Left lobe of liver (tissue), 2 donors: ENCODE measurements at places on chromosomes 11 and 22. TPM values are rescaled to one million over a fixed set of nuclear protein-coding genes. Genes with fewer than 3 reads are reported as not detected.

DNA sequence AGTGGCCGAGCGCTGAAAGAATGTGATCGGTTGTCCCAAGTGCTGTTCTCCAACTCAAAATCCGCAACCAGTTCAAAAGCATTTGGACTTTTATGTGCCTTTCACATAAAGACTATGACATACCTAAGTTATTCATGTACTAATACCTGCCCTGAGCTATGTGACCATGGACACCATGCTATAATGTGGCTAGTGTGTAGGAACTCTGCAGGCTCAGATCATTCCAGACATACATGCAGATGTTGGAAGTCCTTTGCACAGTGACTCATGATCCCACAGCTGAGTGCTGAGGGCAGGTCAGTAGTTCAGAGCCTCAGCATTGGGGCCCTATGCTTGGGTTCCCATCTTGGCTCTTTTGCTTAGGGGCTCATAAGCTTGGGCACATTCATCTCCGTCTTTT, 95.4 kb downstream of the IGLL1 start:
- no peak for DNase-seq

DNA sequence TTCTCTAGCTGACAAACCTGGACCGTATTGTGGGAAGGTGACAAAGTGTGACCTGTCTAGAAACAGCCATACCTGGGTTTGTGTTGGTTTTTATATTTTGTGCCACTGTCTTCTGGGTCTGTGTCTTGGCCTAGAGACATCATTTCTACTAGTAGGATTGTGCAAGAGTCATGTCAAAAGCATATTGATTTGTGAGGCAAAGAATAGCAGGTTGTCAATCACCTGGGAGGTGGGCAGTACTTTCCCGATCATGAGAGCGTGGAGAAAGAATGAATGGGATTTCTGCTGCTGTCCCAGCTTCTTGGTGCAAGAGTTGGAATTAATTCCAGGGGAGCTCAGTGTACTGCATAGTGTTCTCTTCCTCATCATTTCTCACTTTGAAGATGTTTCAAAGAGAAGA, 5.0 kb upstream of the FERMT3 start:
- DNase-seq = no peak

The KRTAP5-8 gene
- 0.25 TPM for total RNA-seq

DNA sequence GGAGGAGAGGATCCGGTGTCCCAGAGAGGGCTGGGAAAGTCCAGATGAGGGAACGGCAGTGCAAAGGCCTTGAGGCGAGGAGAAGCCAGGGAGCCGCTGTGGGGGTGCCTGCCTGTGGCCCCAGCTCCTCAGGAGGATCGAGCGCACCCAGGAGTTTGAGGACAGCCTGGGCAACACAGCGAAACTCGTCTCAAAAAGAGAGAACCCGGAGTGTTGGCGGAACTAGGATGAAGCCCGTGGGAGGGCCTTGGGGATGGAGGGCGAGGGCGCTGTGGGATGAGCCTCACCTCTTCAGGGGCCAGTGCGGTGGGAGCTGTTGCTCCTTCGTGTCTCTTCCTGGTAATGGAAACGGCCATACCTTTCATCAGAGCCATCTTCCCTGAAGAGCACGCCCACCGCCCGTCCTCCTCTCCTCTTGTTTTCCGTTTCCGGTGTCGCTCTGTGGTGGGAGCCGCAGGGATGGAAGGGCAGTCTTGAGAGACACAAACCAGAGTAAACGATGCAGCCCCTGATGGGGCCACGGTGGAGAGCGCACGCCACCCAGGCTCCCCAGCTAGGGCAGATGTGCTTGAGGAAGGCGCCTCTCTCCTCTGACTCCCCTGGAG, 15.7 kb downstream of the TRMU start:
- DNase-seq = no peak

DNA sequence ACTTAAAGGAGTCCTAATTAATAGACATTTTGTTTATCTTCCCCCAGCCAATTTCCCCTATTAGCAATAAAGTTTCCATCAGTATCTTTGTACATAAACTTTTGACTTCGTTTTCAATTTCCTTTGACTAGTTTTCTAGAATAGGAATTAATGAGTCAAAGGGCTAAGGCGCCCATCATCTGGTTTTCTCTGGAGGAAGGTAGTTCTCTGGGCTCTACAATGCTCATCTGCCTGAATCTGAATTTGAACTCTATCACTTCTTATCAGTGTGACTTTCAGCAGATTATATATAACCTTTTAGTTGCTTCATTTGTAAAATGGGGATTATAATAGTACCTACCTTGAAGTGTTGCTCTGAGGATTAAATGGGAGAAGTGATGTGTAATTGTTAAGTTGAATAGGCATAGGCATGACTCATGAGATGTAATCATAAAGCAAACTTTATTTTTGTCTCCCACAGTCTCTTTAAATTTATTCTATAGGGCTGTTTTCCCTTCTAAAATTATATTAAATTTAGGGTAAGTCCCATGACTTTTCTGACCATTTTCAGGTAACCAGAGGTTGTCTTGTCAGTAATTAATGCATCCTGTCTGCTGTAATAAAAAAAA, 5.8 kb upstream of the TUB start:
- no peak for DNase-seq

DNA sequence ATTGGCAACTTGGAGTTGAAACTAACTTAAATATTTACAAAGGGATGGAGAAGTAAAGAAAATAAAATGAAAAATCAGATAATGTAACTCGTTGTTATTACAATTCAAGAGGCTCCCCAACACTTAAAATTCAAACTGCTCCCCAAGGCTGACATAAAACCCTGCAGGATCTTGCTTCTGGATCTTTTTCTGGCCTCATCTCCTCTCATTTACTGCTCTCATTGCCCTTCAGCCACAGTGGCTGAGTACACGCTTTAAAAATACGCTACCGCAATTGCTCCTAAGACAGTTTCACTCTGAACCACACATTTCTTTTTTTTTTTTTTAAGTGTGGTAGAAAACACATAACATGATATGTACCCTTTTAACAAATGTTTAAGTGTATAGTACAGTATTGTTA, 718.1 kb upstream of the ANO3 start:
- no peak for DNase-seq

DNA sequence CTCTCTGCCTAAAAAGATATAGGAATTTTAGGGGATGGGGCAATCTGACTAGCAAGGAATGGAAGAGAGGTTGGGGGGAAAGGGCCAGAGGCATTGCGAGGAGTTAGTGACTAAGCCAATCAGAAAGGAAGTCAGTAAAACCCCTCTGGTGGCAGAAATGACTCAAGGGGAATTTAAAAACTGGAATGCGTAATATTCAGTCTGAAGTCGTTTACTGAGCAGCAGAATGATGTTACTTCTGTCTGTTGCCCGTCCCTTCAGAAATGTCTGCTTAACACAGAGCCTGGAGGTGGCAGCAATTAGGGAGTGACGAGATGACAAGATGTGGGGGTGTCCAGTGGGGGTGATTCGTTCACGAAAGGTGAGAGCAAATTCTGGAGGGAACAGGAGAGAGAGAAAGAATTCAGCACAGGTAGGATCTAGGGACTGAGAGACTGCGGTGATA, 107.7 kb upstream of the CLMP start:
- DNase-seq = no peak

The RCOR2 gene
- 0.23 TPM for total RNA-seq

The RBX1 gene
- 15.1 TPM for total RNA-seq

- no peak for DNase-seq
Observed at GRCh38 chr11:1522081-1522424, 35.5 kb upstream of the MOB2 start.

The FOLR1 gene
- total RNA-seq = not detected

- no peak for DNase-seq
Observed at GRCh38 chr22:44207981-44208317, 27.2 kb downstream of the PARVG start.

DNA sequence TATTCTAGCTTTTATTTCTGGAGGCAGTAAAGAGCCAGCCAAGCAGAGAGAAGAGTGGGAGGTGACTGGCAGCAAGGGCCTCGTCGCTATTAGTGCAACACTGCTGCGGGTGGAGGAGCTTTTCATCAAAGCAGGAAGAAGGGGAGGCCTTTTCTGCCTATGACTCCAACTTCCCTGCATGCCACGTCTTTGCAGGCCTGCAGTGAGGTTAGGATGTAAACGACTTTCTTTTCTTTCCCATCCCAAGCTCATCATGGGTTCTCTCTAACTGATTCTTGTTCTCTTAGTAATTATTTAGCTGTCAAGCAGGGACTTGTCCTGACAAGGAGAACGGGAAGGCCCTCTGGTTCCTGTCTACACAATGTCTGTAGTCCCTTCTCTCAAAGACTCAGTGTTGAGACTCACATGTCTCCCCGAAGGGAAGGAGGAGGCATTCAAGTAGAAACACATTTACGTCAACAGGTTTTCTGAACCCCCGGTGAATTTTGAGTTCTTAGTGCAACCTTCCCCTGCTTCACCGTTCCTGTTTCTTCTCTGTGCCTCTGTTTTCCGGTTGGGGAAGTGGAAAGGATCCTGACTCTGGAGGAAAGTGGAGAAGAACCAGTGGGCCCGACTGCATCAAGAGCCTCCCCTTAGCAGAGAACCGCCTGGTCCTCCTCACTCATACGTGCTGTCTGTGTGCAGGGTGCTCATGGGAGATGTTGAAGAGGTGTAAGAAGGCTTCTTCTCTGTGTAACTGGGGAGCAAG, 56.9 kb downstream of the PACS1 start:
- DNase-seq = no peak

The GRIK4 gene
- 0.05 TPM for total RNA-seq

The SART1 gene
- total RNA-seq = 14.6 TPM

The PEX16 gene
- 37.0 TPM for total RNA-seq

- no peak for DNase-seq
Observed at GRCh38 chr11:93784935-93785360, 866 bp downstream of the MED17 start.

- no peak for DNase-seq
Observed at GRCh38 chr22:30208631-30209603, 37.6 kb downstream of the LIF start.

DNA sequence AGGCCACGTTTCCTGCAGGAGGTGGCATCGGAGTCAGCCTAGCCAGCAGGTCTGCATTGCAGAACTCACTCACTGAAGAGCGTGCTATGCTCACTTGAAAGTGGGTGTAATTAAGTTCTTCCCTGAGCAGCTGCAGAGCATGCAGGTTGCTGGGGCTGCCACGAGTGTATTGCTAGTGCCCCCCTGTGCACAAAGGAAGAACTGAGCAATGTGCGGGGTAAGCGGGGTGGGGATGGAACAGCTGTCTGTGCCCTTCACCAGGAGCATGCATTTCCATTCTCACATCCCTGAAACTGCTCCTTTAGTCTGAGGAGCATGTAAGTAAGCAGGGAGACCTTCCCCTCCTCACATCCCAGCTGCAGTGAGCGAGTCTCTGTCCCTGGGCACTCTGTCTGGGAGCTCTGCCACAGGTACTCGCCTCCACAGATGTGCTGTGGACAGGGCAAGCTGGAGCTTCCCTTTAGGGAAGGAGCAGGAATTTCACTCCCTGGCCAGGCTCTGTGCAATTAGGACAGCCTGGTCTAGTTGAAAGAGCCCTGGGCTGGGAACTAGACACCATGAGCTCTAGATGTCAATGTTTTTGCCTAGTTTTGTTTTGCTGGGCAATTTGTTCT, 1031.8 kb downstream of the NTM start:
- peak; percentile 50 for DNase-seq

The LRRC10B gene
- not detected for total RNA-seq

DNA sequence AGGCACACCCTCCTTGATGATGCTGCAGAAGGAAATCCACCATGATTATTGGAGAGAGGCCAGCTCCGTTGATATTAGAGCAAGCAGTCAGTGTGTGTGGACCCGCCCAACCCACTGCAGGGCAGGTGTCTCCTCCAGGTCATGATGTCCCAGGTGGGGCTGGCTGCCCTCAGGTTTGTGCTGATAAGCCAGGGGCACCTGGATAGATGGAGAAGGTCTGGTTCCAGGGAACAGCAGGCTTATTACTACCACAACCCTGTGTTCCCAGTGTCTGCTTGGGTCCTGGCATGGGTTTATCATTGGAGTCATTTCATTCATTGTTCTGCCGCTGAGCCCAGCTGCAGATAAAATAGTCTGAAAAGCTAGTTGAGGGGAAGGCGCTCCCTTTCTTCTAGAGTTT, 181.1 kb upstream of the NECTIN1 start:
- no peak for DNase-seq

DNA sequence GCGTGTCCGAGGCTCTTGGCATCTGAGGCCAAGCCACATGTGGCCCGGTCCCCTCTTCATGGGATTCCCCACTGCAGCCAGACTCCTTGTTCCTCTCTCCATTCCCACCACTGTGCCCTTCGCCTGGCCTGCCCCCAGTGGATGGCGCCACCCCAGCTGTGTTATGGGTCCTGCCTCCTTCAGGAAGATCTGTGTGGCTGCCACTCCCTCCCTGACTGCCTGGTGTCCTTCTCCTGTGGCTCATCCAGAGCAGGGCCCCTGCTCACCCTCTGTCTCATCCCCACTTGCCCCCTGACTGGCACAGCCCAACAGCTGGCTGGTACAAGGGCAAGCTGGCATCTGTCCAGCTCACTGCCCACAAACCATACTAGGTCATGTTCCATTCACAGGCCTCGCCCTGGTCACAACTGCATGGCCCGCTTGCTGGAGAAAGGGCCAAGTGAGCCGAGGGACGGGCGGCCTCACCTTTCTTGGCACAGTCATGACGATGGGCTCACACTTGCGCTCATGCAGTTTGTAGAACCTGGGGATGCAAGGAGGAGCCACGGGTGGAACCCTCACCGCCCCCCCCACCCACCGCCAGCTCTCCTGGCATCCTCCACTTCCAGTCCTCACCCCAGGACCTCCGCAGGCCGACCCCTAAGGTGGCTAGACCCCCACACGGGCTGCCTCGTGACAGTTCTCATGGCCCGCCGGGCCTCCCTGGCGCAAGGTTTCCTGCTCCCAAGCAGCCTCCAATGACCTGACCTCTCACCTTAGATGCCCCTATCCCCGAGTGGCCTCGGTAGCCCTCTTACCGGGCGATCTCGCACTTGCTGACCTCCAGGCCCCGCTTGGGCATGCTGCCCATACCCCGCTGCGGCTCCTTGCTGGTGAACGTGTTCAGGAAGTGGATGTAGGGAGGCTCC, 2.1 kb upstream of the PTPRCAP start:
- DNase-seq = no peak

- DNase-seq = peak; percentile 35
Observed at GRCh38 chr22:25357606-25358420, 138.4 kb downstream of the CRYBB2 start.

The ANO9 gene
- 0.83 TPM for total RNA-seq

The KRTAP5-5 gene
- not detected for total RNA-seq

DNA sequence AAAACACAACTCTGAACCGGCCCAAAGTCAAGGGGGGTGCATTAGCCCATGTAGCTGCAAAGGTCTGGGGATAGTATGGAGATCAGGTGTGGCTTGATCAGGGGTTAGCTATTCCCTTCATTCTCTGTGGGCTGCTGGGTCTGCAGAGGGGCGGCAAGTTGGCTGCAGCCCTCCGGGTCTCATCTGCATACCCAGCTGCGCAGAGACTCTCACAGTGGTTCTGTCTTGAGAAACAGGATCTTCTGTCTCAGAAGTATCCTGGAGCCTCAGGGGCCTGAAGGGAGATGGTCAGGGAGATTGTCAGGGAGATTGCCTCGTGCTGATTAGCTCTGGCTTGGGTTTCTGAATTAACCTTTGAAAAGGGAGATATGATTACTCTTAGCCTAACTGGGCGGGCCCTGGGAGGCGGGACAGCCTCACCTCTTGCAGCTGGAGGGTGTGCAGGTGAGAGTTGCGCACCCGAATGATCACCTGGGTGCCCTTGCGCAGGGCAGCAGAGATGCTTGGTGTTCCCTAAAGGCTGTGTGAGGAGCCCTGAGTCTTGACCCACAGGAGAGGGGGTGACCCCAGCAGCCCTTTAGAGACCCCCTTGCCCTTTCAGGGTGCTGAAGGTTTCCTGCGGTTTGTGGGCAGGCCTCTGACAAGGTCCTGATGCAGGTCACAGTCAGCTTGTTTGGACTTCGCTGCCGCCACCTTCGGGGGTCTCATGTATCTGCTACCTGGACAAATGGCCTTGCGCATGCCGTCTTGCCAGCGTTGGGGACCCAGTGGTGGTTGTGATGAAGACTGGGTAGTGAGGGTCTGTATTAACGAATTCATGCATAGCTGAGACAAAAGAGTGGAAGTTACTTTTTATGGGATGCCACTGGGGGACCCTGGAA, 7.3 kb downstream of the ARHGAP8 start:
- DNase-seq = no peak
